ENCODE measurements at places on chromosomes 3 and 15.

- no peaks in the 10 kb centered on the region for H3K27me3 ChIP-seq
- H3K4me1 ChIP-seq = no peaks in the 10 kb centered on the region
- no peak overlapping the region for H3K4me3 ChIP-seq
Observed at GRCh38 chr3:146313746-146314111, 62.8 kb upstream of the PLSCR4 start.

DNA sequence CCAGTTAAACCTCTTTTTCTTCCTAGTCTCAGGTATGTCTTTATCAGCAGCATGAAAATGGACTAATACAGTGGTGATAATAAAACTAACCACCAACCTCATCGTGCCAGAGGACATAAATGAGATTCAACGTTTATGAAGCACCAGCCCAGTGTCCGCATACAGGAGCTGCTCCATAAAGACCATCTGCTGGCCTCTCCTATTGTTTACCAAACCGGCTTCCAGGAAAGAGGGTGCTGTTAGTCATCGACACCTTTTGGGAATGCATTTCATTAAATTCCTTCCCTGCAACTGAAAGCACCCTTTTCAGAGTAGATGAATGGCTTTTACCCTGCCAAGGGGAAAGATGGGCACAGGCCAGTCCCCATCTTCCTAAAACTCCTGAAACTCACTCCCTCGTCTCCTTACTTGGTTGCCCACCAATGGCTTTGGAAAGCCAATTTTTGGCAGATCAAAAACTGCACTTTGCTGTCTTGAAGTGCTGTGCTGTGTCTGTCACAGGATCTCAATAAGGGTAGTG is 122.1 kb downstream of the AQP9 start:
- no peak for DNase-seq
- no peak overlapping the region for H3K27ac ChIP-seq
- H3K4me3 ChIP-seq = no peak overlapping the region
- H3K27me3 ChIP-seq = no peaks in the 10 kb centered on the region
- H3K36me3 ChIP-seq = no peaks in the 10 kb centered on the region

DNA sequence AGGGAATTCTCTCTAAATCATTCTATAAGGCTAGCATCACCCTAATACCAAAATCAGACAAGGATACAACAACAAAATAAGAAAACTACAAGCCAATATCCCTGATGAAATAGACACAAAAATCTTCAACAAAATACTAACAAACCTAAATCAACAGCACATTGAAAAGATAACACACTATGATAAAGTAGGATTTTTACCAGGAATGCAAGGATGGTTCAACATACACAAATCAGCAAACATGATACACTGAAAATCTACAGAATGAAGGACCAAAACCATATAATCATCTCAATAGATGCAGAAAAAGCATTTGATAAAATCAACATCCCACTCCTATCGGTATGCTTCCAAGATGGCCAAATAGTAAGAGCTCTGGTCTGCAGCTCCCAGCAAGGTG is 39.5 kb downstream of the ALDH1A2 start:
- H3K36me3 ChIP-seq = no peaks in the 10 kb centered on the region
- H3K4me1 ChIP-seq = no peaks in the 10 kb centered on the region
- no peak overlapping the region for H3K27ac ChIP-seq
- H3K27me3 ChIP-seq = no peaks in the 10 kb centered on the region
- DNase-seq = no peak

- no peaks in the 10 kb centered on the region for H3K36me3 ChIP-seq
- H3K27me3 ChIP-seq = no peaks in the 10 kb centered on the region
- H3K4me1 ChIP-seq = no peaks in the 10 kb centered on the region
- DNase-seq = no peak
- H3K4me3 ChIP-seq = no peak overlapping the region
Observed at GRCh38 chr3:104796556-104796955, 570.2 kb upstream of the ALCAM start.

DNA sequence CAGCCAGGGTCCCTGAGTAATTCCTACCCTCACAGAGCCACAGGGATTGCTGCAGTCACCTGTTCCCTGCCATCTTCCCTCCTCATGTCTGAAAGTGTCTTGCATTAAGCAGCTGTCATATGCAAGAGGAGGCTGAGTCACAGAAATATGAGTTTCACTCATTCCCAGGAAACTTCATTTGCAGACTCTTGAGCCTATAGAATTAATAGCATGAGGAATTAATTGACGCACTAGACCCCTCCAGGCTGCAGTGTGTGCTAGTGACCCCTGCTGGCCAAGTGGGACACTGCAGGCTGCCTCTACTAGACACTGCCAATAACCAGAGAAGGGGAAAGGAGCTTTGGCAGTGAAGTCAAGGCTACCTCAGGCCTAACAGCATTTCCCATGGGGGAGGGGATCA is 50.6 kb upstream of the SLC6A1 start:
- no peaks in the 10 kb centered on the region for H3K4me1 ChIP-seq
- H3K27me3 ChIP-seq = no peaks in the 10 kb centered on the region
- H3K4me3 ChIP-seq = no peak overlapping the region
- H3K36me3 ChIP-seq = no peaks in the 10 kb centered on the region

DNA sequence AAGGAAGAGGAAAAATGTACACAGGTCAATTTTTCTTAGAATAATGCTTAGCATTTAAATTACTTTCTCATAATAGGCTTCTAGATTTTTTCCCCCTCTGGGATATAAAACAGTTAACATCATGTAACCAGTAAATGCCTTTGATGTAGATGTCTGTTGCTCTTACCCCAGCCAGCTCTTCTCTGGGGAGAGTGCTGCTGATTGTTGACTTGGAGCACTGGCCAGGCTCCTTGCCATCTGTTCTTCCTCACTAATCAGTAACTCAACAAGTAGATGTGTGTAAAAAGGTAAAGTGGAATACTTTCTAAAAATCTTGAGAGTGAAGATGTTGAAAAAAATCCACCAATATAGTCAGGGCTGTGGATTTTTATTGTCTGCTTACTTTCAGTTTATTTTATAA is 42.2 kb downstream of the RIOX2 start:
- no peak overlapping the region for H3K27ac ChIP-seq
- DNase-seq = no peak
- H3K36me3 ChIP-seq = peaks cover 12% of the 10 kb centered on the region
- H3K4me3 ChIP-seq = no peak overlapping the region
- no peaks in the 10 kb centered on the region for H3K27me3 ChIP-seq

GRCh38 chr3:116643001-116643400 is 66.6 kb upstream of the TUSC7 start:
- no peaks in the 10 kb centered on the region for H3K36me3 ChIP-seq
- H3K27me3 ChIP-seq = no peaks in the 10 kb centered on the region
- no peak for DNase-seq
- H3K4me1 ChIP-seq = no peaks in the 10 kb centered on the region

DNA sequence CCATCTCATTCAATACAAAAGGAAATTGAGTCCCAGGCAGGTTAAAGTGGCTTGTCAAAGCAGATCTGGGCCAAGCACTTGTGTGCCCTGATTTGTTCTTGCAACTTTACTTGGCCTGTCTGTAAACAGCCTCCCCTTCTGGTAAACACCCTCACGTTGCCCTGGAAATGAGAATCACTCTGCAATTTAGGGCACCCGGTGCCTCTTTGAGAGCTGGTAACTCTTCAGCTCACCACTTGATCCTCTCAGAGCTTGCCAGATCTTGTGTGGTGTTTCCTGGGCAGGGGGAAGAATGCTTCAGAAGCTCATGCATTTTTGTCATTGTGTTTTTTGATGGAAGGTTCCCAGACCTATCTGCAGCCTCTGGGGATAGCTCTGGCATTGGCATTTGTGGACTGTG is 11.3 kb downstream of the MED12L start:
- no peak overlapping the region for H3K4me3 ChIP-seq
- DNase-seq = peak; percentile 24
- no peaks in the 10 kb centered on the region for H3K27me3 ChIP-seq
- no peaks in the 10 kb centered on the region for H3K36me3 ChIP-seq
- peak overlapping the region; percentile 35 for H3K27ac ChIP-seq
